Uterus (tissue), 4 donors: ENCODE measurements at places on chromosomes 5 and 9. TPM values are rescaled to one million over a fixed set of nuclear protein-coding genes. Genes with fewer than 3 reads are reported as not detected.

GCNT4 gene
- total RNA-seq = 0.88 TPM

UGT3A1 gene
- not detected for total RNA-seq

SNCB gene
- not detected for total RNA-seq

NRG2 gene
- total RNA-seq = not detected

IL4 gene
- total RNA-seq = not detected

PCDHA2 gene
- not detected for total RNA-seq

SLC34A3 gene
- not detected for total RNA-seq

PCSK1 gene
- not detected for total RNA-seq

MYOT gene
- total RNA-seq = 1.0 TPM

SIGMAR1 gene
- 55.2 TPM for total RNA-seq

ANKRD34B gene
- total RNA-seq = not detected

RAD50 gene
- total RNA-seq = 50.0 TPM

CRHBP gene
- total RNA-seq = 7.0 TPM

LYSMD3 gene
- 50.3 TPM for total RNA-seq

WDR38 gene
- 1.9 TPM for total RNA-seq

CTSL gene
- total RNA-seq = 164 TPM

DNA sequence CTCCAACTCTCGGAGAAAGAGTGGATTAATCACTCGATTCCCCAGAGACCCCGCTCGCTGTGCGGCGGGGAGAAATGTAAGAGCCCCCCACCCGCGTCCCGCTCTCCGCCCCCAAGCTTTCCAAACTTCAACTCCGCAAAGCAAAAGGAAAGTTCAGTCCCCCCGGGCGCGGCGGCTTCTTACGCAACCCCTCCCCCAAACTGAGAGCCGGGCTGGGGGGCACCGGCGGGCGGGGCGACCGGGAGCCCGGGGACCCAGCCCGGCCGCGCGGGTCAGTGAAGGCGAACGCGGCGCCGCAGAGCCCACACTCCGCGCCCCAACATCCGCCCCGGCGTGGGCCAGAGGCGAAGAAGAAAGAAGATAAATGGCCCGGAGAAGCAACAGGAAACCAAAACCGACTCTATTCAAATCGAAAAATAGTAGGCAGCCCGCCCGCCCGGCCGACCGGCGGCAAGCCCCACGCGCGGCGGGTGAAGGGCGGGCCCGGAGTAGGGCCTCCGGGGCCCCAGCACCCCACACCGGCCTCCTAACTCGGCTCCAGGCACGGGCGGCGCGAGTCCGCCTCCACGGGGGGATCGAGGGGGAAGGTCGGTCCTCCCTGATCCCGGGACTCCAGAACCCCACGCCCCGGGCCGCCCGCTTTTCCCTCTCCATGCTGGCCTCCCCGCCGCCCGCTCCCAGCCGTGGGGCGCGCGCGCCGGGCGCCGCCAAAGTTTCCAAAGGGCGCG lies 720 bp downstream of the NOTCH1 start:
- DNase-seq = no peak

- no peak for DNase-seq
Measured at GRCh38 chr5:116528519-116529234, 45.9 kb downstream of the SEMA6A start.

DNA sequence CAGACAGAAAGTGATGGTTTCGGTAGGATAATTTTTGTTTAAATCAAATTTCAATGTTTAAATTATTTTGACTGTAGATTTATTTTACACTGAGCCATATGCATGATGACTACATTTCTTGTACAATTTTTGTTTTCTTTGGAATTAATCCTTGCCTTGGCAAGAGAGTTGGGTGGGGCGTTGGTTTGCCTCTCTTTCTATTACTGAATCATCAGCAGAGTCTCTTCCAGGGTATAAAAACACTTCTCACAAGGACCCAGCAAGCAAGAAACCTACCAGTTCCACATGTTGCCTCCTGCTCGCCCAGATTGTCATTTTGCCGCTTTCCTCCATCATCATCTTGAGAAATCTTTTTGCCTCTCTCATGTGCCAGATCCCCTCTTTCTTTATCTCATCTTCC lies 455.0 kb upstream of the DMAC1 start:
- DNase-seq = no peak

DNA sequence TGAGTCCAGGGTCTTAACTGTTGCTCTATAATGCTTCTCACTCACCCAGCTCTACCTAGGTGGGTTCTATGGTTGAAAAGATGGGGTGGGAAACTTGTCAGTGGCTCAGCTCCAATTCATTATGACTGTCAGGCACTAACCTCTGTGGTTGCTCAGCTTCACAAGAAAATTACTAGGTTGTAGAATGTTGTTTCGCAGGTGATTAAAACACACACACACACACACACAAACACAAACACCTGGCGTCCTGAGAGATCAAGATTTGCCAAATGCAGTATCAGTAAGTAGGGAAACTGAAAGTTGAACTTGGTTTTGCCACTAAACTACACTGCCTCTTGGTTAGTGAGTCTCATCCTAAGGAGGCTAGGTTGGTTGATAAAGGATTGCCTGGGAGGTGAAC lies 2.8 kb downstream of the MCCC2 start:
- no peak for DNase-seq

DNA sequence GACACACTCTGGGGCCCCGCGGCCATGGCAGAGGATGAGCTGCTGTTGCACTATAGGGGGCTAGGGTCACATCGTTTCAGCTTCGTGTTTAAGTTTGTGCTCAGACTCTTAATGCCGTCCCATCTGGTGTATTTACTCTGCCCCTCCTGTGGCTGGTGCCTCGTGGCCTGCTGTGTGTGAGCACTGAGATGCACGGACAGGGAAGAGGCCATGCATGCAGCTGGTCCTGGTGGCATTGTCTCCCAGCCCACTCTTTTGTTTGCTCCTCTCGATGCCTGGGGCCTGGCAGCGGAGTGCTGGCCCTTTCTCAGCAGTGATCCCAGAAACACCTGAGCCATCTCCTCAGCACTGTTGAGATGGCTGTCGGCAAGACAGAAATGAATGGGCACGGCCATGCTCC lies 30.0 kb upstream of the PHF2 start:
- DNase-seq = no peak

DNA sequence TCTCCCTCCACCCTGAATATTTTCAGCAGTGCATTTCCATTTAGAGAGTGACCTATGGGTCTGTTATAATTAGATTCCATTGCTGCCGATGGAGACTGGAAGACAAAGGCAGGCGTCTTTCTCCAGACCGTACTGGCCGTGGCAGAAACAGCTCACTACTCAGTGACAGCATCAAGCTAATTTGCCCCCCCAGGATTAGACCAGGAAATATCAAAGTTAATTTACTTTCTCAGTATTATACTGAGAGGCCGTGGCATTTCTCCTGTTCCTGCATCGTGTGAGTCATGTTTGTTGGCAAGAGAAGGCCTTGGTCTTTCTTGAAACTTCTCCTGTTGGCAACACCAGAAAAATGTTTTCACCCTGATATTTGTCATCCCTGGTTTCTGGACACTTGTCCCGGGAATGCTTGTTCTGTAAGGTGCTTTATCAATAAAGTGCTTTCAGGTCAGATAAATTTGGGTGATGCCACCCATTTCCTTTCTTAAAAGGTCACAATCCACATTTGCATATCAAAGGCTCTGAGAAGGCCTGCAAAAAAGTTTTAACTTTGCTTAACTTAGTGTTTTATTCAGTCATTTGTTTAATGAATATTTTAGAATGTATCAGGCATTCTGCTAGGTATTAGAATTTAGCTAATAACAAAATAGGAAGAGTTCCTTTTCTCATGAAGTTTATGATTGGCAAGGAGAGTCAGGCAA lies 28.4 kb downstream of the SV2C start:
- no peak for DNase-seq

GRCh38 chr9:120926397-120926928 lies at the start of gene TRAF1:
TSS of gene TRAF1 (minus strand) at chr9:120926796. CDS start at chr9:120926075, 721 bp downstream.
- no peak for DNase-seq

- no peak for DNase-seq
Measured at GRCh38 chr5:59178071-59178470, 595.2 kb downstream of the RAB3C start.

- DNase-seq = no peak
Measured at GRCh38 chr5:174549254-174549653, 175.1 kb upstream of the MSX2 start.

DNA sequence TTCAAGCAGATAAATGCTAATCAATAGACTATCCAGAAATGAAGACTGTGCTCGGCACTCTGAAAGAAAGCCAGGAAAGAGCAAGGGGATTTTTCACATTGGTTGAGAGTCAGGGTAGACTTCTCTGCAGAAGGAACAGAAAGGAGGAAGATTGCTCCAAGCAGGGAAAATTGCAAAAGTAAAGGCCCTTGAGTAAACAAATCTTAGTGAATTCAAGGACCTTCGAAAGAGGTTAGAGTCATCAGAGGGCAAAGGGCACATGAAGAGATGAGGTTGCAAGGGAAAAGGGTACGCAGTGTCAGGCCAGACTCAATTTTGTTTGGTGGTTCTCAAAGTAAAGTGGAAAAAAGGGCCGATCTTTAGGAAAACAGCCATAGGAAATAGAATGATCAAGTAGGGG lies 157.6 kb upstream of the RAI14 start:
- DNase-seq = no peak

DNA sequence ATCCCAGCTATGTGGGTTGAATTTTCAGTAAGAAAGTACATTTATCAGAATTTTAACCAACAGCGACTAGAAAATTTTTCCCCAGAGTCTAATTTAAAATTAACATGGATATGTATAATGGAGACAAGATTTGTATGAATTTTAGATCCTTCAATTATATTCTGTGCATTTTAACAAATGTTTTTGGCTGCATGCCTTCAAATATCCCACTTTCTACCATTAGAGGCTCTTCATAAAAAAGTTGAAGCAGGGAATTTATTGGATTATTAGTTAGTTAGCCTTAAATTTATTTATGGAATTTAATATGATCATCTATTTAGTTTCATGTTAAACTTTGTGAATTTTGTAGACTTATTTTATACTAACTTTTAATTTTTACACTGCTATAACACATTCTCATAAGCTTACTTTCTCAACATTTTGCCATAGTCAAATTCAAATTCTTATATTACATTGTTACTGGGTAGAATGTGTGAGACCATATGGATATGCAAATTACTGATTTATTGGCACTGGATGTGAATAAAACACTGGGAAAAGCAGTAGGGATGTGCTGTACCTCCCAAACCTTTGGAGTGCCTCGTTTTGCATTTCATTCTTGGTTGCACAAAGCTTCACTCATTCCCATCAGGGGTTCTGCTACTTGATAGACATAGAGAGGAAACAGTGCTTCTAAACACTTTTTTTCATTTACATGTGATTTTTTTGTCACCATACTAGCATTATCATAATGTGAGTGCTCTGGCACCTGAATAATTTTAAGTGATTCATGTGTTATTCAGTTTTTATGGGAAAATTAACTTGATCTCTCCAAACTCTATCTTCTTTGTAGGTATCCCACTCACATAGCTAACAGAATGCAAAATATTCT lies 491.8 kb upstream of the COX7C start:
- no peak for DNase-seq

DNA sequence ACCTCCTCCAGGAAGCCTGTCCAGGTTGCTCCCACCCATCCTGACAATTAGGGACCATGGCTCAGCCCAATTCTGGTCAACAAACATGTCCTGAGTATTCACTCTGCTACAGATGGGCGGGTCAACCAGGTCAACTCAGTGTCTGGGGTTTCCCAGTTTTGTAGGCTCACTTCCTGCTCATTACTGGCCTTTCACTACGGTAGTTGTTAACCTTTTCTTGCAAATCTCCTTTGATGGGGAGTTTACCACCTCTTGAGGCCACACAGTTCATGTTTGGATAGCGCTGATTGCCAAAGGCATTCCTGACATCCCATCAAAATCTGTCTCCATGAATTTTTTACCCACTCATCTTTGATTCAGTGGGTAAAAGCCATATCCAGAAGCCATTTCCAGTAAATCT lies 13.8 kb downstream of the TMEM8B start:
- DNase-seq = no peak

GRCh38 chr9:97769208-97769607 lies 72.1 kb upstream of the XPA start:
- no peak for DNase-seq

- peak; percentile 78 for DNase-seq
Measured at GRCh38 chr9:12776513-12777055, 1.8 kb downstream of the LURAP1L start.

GRCh38 chr5:82295959-82296531 lies 17.9 kb upstream of the RPS23 start:
- no peak for DNase-seq

DNA sequence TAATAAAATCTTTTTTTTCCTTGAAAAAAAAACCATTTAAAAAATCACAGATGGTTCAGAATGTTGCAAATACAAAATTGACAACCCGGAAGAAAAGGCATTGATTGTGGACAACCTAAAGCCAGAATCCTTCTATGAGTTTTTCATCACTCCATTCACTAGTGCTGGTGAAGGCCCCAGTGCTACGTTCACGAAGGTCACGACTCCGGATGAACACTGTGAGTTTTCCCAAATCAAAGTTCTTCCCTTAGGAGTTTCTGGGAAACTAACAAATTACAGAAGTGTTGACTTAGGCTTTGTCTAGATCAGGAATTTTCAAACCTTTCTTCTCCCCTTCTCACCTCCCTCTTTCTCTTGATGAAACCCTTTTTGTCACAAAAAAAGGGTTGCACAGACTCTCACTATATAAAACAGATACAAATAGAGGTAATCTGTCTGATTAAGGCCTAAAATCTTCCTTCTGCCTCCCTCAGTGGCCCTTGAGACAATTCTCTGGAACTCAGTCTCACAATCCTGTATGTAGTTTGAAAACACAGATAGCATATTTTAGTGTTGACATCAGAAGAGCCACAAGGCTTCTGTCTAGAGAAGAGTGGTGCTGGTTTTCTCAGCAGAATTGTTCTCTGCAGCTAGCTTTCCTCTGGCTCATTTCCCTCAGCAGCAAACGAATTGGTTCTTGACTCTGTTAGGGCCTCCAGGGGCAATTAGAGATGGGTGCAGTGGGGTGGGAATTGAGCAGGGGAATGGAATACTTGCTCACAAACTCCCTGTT lies 79.5 kb downstream of the OSMR start:
- DNase-seq = no peak

DNA sequence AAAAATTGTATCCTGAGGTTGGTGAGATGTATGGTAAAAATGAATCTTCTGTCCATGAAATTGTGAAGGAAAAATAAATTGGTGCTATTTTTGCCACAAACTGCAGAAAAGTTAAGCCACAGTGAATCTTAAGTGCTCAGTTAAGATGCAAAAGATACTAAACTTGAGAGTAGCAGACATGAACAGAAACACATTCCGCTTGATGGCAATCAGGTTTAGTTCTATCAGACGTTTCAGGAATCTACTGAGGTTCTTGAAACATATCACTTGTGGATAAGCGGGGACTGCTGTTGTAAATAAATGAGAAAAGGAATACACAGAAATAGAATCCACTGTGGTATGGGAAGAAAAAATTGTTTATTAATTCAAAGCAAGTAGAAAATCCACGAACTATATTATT lies 311.2 kb upstream of the PRR16 start:
- no peak for DNase-seq

GRCh38 chr5:132065351-132065937 lies 5.0 kb downstream of the IL3 start:
- no peak for DNase-seq

DNA sequence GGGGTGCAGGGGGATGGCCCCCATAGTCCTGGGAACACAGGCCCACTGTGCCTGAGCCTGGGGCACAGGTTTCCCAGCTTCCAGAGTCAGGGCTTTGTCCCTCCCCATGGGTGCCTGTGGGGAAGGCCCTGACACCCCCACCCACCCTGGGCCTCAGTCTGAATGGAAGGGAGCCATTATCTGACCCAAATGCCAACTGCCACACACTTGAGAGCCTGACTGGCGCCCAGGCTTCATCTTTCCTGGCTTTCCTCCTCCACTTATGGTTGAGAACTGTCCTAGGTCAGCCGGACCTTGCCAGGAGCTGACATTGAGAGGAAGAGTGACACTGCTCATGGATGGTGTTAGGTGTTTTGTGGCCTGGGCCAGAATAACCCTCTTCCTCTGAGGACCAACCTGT lies 24.0 kb downstream of the SH3PXD2B start:
- no peak for DNase-seq

- DNase-seq = no peak
Measured at GRCh38 chr5:146520731-146521130, 4.7 kb upstream of the GPR151 start.
